ENCODE measurements at places on chromosomes 1 and 21.

GRCh38 chr1:17251246-17251645, 2.3 kb downstream of the PADI3 start:
- DNase-seq = no peak

- DNase-seq = peak; percentile 29
These were observed 30.5 kb downstream of the CCDC185 start for GRCh38 chr1:223423641-223424233.

- no peak for DNase-seq
These were observed 4.8 kb downstream of the NAXE start for GRCh38 chr1:156596426-156596825.

GRCh38 chr1:39789571-39790110, 976 bp upstream of the BMP8B start:
- DNase-seq = no peak

All from AG09309 (cell line).